ENCODE measurements at places on chromosomes 2 and 18.
A peak's percentile ranks its signal among the peaks of the same experiment; 100 is the strongest.

- DNase-seq: peak; percentile 44
These were observed 443.7 kb upstream of the SPRED2 start for GRCh38 chr2:65876114-65876513.

DNA sequence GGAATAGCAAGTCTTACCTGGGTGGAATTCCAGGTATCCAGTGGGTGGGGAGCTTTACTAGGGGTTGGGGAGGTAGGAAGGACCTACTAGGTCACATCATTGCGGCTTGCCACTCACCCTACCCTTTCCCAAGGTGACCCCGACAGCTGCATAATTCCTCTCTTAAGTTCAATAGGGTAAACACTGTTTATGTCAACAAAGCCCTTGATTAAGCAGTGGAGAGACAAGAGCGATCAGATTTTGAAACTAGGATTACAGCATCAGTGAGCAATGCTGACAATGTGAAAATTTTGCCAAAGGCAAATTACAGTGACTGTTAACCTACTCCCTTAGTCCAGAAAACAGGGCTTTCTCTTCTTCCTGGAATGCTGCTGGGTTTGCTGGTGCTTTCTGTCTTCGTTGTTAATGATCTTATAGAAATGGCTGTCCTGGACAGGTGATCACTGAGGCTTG lies 14.5 kb downstream of the SLC19A3 start:
- DNase-seq: peak; percentile 18

- no peak for DNase-seq
These were observed 30.6 kb upstream of the CHRNA1 start for GRCh38 chr2:174794851-174795374.

DNA sequence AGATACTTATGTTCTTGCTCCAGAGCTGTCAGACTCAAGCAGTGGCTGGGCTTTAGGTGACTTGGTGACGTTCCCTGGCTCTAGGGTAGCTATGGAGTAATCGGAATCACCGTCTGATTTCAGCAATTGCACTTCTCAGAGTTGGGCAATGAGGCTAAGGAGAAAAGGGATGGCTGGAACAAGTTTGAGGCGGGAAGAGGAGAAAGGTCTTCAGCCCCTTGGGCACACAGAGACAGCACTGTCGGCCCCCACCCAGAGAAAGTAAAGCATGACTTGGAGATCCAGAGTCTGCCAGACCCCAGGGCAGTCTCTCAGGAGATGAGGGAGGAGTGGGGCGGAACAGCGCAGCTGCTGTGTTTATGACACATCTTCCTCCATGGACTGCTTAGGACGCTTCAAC lies 114.5 kb downstream of the KLHL29 start:
- DNase-seq: peak; percentile 61

GRCh38 chr2:194826241-194826640 lies 830.8 kb upstream of the SLC39A10 start:
- DNase-seq: no peak

GRCh38 chr2:58006256-58006951 lies 40.2 kb upstream of the VRK2 start:
- no peak for DNase-seq

GRCh38 chr2:96554293-96555145 lies 18.0 kb downstream of the ARID5A start:
- DNase-seq: peak; percentile 64

DNA sequence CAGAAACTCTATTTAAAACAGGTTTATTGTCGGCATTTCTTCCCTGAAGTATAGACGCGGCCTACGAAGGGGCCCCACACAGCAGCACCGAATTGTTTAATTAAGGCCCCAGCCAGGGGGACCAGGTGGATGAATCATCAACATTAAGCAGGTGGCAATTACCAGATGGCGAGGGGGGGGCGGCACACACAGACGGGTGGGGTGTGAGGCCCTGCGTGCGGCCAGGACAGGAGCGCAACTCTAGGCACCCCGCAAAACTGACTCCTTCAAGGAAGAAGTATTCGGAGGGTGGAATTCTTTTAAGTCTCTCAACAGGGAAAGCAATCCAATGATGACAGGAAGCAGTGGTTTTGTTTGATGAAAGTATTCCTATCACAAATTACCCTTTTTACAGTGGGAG lies 830.4 kb downstream of the GALR1 start:
- no peak for DNase-seq

- DNase-seq: peak; percentile 5
These were observed 45.2 kb upstream of the EPC2 start for GRCh38 chr2:148599109-148599991.

DNA sequence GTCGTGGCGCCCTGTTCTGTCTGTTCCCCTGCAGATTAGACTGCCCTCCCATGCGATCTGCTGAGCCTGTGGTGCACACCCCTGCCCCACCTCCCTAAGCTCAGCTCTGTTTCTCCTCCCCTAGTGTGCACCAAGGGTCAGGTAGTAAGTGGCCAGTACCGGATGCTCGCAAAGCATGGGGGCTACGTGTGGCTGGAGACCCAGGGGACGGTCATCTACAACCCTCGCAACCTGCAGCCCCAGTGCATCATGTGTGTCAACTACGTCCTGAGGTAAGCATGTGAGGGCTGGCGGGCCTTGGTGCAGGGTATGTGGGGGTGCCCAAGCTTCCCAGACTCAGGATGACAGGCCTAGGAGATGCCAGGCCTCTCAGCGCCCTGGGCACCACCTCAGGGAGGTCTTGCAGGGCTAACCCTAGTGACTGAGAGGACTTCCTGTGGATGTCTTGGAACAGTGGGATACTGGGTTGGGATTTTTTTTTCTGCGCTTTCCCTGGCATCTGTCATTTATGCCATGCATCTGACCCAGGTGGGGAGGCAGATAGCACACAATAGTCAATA lies 78.4 kb downstream of the EPAS1 start:
- no peak for DNase-seq

DNA sequence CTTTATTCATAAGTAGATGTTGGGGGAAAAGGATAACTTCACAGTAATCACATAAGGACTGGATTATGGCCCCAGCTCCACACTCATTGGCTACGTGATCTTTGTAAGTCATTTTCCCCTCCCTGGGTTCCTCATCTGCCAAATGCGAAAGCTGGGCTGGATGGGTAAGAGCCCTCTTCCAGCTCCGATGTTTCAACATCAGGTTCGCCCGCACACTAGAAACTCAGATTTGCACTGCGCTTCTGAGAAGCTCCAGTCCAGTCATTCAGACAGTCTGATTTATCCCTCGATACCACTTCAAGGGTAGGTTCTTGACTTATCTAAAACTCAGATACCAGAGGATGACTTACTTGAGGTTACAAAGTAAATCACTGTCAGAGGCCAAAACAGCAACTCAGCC lies 31.0 kb upstream of the RMDN2 start:
- DNase-seq: no peak

DNA sequence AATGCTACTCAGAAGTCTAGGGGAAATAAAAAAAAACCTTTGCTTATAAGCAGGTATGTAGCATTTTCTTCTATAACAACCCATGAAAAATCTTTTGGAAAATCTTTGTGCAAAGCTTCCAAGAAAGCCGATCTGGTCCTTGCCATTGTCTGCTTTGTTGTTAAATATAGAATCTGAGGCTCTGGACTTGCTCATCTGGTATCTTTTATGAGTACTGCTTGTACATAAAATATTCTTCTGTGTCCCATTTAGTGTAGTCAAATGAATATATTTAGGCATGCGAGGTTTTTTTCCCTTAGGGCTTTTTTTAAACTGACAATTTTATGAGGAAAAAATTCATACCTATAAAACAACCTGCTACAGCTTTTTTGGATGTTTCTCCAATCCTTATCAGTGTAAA lies 45.0 kb upstream of the RMND5A start:
- no peak for DNase-seq

GRCh38 chr18:8943900-8944870 lies 158.3 kb upstream of the NDUFV2 start:
- no peak for DNase-seq

- DNase-seq: no peak
These were observed 662.6 kb upstream of the ACVR2A start for GRCh38 chr2:147182260-147182659.

DNA sequence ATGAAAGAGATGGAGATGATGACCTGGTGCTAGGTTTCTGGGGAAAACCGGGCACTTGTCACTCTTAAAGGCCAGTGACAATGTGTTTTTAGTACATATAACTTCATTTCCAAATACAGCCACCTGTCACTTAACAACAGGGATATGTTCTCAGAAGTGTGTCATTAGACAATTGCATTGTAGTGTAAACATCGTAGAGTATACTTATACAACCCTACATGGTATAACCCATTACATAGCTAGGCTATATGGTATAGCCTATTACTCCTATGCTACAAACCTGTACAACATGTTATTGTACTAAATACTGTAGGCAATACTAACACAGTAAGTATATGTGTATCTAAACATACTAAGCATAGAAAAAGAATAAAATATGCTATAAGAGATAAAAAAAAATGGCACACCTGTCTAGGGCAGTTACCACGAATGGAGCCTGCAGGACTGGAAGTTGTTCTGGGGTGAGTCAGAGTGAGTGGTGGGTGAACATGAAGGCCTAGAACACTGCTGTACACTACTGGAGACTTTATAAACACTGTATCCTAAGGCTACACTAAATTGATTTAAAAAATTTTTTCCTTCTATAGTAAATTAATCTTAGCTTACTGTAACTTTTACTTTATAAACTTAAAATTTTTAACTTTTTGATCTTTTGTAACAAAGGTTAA lies 123.2 kb downstream of the THADA start:
- DNase-seq: no peak

GRCh38 chr2:64447317-64448040 lies 6.5 kb upstream of the LGALSL start:
- no peak for DNase-seq

DNA sequence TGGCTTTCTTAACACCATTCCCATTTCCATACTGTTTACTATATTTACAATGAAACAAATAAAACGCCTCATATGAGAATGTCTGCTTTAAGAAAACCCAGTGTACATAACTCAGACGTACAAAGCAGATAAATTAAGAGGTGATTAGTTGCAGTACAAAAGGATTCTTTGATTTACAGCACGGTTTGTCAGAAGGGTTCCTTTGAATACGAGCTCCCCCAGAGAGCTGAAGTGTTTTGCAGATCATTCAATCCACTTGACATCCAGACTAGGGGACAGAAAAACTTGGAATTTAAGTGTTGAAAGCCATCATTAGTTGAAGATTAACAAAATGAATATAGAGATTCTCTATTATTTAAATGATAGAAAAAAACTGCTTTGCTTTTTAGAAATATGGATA lies 72.5 kb downstream of the RAPGEF4 start:
- DNase-seq: no peak

- DNase-seq: no peak
These were observed 160.9 kb downstream of the ZEB2 start for GRCh38 chr2:144358979-144359541.

- peak; percentile 65 for DNase-seq
These were observed 15.0 kb upstream of the ELOA2 start for GRCh38 chr18:47050468-47050867.

DNA sequence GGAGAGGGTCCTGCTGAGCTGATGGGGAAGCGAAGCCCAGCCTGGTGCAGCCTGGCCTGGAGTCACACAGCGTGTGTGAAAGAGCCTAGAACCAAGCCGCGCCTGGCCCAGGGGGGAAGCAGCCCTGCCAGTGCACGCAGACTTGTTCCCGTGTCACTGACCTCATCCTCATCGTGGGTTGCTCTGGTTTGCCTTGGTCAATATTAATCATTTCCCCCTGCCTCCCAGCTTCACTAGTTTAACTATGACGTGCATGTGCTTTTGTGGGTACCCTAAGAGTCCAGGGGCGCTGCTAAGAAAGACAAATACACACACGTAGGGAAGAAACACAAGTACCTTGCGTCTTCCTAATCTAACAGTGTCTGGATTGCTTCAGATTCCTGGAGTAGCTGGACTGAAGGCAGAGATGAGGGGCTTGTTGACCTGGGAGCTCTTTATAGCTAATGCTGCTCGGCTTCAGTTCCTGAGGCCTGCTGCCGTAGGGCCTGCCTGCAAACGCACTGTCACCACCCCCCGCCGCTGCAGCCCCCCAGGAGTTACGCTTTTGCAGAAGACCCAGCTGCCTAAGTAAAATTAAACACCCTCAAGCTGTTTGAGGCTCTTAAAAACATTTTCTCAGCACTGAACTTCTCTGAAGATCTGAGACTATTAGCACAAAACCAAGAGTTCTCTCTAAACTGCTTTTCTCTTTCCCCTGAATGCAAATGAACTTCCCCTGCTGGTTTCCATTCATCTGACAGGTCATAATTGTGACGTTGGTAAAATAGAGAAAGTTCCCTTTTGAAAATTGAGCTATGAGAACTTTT lies 159.2 kb downstream of the FAM210A start:
- DNase-seq: peak; percentile 66

GRCh38 chr2:197929008-197929885 lies 124.9 kb downstream of the PLCL1 start:
- no peak for DNase-seq

GRCh38 chr18:24228667-24229041 lies 89.8 kb downstream of the CABYR start:
- no peak for DNase-seq

DNA sequence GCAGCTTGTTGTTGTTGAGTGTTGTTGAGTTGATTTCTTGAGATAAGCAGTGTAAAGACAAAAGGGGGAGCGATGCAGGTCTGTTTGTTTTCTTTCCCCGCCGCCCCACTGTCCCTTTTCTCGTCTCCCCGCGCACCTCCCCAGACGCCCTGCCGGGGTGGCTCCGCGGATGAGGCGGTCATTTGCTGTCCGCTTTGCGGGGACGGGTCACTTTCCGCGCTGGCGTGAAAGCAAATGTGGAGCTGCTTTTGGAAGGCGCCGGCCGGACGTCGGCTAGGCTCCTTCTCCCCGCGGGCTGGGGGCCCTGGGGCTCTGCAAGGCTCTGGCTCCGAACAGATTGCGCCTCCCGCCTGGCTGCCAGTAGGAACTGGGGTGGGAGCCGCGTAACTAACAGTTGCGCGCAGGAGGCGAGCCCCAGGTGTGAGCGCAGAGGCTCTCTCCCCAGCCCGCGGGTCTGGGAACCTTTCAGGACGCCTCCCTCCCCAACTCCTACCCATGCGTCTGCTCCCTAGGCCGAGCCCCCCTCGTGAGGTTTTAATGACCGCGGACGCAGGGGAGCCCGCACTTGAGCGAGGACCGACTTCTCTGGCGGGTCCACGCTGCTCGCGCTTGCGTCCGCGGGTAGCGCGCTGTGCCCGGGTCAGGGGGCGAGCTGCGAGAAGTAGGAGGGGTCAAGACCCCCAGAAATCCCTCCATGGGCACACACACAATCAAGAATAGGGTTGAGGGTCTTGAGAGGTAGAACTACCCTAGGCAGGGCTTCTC lies 146.6 kb downstream of the MEIS1 start:
- peak; percentile 30 for DNase-seq

DNA sequence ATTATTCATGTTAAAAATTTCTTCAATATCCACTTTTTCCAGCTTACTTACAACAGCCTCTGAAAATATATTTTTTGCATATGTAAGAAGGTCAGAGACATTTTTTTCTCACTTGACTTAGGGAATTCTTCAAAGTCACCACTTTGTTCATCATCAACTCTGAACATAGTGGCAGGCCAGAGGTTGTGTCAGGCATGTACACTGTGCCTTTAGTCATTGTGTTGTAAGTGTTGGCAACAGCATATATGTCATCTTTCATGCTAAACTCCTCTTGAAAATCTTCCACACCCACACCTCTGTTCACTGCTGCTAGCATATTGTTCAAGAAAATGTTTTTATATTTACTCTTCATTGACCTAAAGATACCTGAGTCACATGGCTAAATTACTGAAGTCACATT lies 52.2 kb upstream of the ACVR1 start:
- DNase-seq: no peak

All from muscle of leg (tissue), 16 donors.